T-helper 2 cell (primary cell): ENCODE measurements at places on chromosomes 1 and 21.

GRCh38 chr1:190633488-190633887 lies 155.8 kb upstream of the BRINP3 start:
- DNase-seq = no peak

DNA sequence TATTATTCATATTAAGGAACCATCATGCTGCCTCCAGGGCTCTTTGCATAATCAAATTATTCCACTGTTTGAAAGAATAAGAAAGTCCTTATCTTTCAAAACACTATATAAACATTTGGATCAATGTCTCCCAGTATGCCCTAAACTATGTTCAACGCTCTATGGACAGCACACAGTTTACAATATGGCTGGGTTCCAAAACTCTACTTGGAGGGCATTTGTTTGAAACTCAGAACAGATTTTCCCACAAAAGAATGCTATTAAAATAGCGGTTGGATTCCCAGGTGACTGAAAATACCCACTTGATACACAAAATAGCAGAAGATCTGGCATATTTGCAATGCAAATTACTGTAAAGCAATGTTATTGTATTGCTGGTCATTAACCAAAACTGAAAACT lies 3.2 kb downstream of the HAO2 start:
- no peak for DNase-seq

- no peak for DNase-seq
Measured at GRCh38 chr1:109379422-109379821, 18.3 kb downstream of the SORT1 start.

DNA sequence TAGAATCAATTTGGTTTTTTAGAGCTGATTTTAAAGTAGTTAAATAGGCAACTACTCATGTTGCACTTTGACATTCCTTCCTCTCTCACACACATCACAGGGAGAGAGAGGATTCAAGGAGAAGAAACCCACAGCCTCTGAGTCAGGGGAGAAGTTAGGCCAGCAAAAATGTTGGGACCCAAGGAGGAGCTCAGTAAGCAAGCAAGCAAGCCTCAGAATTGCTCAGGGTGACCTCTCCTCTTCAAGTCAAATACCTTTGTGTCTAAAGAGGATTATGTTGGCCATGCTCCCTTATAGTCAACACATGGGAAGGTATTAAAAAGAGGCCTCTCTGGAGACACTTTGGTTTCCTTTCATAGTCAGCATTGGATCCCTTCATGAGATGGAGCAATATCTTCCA lies 80.5 kb upstream of the WARS2 start:
- DNase-seq = no peak

DNA sequence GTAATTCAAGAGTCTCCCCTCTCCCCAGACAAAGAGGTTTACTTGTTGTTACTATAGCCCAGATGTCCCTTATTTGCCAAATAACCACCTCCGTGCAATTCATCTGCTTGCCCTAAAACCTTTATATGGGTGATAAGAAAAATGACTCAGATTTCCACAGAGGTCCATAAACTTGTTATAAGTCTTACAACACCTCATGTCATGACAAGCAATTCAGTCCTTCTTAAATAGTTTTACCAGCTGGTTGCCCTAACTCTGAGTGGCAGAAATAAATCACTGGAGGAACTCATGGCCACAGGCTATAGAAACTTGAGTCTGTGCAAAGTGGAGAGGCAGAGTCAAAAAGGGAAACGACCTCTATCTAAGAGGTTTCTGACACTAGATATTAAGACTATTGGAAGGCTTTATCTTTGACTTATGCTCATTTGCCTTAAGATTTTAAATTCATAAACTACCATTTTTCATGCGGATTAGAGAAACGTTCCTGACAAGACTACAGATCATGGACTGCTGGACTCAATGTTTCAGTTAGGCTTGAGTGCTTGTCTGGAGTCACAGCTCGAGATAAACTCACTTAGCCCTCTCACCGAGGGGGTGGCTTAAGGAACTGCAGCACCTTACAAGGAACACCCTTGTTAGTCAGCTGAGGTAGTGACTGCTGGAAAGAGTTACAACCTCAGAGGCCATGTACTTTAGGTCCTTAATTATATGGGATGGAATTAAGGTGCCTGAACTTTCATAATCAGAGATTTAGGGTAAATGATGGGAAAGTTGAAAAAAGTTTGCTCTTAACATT lies 662.5 kb upstream of the USP24 start:
- DNase-seq = no peak

- no peak for DNase-seq
Measured at GRCh38 chr1:28905921-28906666, 8.3 kb upstream of the EPB41 start.

- DNase-seq = no peak
Measured at GRCh38 chr1:197312163-197312562, 44.1 kb downstream of the CRB1 start.

- DNase-seq = no peak
Measured at GRCh38 chr1:172230526-172230925, 190.0 kb upstream of the C1orf105 start.

- no peak for DNase-seq
Measured at GRCh38 chr21:37335053-37335452, 31.5 kb upstream of the DYRK1A start.

GRCh38 chr1:118914379-118915161 lies 73.6 kb downstream of the TBX15 start:
- no peak for DNase-seq
